Activated T-cell treated with anti-CD3 and anti-CD28 coated beads for 24 hours (primary cell): ENCODE measurements at places on chromosomes 1 and 21.
A peak's percentile ranks its signal among the peaks of the same experiment; 100 is the strongest.

DNA sequence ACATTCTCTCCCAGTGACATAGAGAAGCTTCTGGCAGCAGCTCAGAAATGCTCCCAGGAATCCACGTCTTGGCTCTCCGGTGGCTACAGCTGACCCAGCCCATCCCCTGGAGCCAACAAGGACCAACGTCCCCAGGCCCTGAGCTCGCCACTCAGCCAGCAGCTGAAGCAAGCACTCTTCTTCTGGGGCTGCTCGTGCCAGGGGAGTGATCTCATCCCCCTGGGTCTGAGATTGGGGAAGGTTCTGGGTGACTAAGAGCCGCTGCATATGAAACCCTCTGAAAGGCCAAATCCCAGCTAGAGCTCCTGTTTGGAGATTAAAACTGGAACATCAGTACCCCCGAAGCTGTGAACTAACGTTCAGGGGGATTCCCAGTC, 487.9 kb downstream of the NPHP4 start:
- DNase-seq = no peak

- DNase-seq = peak; percentile 74
These were observed 85.6 kb downstream of the STUM start for GRCh38 chr1:226634166-226634588.

- no peak for DNase-seq
These were observed 13.9 kb upstream of the KIF14 start for GRCh38 chr1:200634261-200635122.

- no peak for DNase-seq
These were observed 36.6 kb downstream of the NIBAN1 start for GRCh38 chr1:184937729-184938128.

GRCh38 chr1:63615768-63616420, 22.7 kb downstream of the PGM1 start:
- DNase-seq = peak; percentile 54

- no peak for DNase-seq
These were observed 199.0 kb downstream of the OLFM3 start for GRCh38 chr1:101797722-101798121.

DNA sequence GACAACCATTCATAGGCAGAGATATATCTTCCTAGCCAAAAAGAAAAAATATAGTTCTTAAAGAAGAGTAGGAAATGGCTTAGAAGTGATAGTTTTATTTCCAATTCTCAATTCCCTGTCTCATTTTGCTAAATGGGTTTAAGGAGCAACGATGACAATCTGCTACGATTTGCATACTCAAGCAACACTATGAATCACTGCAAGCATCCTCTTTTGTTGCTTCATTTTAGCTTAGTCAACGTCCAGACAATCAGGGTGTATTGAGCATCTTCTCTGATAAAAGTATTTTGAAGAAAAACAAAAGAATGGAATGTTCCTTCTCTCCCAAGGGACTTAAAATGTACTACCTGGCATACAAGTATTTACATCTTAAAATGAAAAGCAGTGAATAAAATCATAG, 80.6 kb downstream of the RGS7 start:
- no peak for DNase-seq

- DNase-seq = no peak
These were observed 11.2 kb upstream of the FMOD start for GRCh38 chr1:203361945-203362719.

DNA sequence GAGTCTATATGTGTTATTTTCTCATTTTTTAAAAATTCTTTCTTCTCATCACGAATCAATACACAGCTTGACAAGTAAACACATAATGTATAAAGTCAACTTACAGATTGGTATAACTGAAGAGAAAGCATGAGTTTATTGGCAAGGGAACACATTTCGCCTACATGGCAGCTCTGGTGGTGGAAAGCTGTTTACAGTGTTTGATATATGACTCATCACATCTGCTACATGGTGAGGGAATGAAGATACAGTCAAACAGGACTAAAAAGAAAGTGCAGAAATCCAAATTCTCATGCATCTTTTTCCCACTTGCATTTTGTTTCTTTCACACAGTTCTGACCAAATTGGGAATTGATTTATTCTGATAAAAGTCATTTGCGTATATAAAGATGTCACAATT, 122.2 kb upstream of the ADGRL4 start:
- DNase-seq = no peak

DNA sequence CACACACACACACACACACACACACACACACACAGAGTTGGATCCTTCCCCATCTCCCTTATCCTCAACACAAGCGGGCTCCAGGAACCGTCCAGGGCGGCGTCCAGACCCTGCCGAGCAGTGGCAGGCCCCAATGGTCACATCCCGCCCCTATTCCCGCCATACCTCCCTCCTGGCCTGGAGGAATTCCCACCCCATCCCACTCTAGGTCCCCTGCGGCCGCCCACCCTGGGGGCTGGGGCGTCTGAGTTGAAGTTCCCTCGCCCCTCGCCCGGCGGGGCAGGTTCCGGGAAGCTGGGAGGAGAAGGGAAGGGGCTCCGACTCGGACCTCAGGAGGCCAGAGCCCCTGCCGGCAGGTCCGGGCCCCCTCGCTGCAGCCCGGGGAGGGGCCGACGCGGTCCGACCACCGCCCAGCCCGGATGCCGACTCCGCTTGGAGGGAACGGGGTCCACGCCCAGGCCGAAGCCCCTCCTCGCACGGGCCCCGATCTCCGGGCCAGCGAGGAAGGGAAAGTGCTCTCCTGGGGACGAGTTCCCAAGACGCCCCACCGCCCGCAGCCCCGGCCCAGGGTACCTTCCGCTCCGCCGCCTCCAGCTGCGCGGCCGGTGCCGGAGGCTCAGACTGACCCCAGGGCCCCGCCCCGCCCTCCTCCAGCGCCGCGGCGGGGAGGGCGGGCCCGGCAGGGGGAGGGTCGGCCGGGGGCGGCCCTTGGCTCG, at the start of gene RHOC:
Gene RHOC (minus strand): TSS at position 623 of the 716 bp plus-strand sequence. CDS start 3,328 bp downstream, outside the sequence.
- no peak for DNase-seq

DNA sequence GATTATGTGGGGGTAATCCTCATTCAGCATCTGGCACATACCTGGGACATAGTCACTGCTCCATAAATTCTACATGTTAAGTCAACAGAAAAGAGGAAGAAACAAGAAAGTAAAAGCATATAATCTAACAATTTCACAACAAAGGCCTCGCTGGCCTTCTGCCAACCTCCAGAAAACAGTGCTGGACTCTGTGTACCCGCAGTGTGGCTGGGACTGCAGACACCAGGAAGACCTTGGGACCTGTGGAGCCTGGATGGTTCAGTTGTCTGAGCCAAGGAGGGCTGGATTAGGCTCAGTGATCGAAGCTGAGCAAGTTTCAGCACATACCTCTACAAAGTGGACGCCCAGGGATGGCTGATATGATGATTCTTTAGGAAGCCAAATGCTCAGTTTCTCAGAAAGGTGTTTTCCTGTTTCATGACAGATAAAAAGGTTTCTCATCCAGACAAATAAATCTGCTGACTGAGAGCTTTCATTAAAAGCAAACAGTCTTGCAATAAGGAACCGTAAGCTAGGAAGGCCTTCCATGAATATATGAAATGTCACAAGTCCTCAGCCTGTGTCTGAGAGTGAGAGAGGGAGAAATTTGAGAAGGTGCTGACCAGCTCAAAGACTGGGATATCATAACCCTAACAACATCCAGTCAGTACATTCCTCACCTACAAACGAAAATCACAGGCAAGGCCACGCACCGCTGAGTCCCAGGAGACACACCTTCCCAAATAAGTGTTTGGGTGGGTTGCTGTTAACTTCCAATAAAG, 48.4 kb downstream of the CAPZB start:
- no peak for DNase-seq

GRCh38 chr1:207316622-207317391, 4.7 kb upstream of the CD55 start:
- no peak for DNase-seq
